ENCODE measurements at places on chromosomes 1 and 21.

GRCh38 chr1:184911103-184911745, 63.1 kb downstream of the NIBAN1 start:
- DNase-seq = no peak

DNA sequence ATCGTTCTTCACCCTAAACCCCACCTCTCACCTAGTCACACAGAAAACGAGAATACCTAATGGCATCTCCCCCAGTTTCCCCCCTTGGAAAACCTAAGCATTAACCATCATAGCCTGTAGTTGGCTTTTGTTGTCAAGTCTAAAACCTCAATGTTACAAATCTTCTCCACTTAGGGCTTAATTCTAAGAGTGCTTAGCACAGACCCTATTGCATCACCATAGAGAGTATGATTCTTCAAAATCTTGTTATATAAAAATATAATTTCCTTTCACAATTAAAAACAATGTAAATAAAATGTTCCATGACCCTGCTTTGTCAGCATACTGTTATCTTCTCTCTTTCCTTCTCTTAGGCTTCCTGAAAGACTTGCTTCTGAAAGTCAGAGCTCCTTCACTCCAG, 263.2 kb upstream of the RGS18 start:
- DNase-seq = no peak

- peak; percentile 75 for DNase-seq
Measured at GRCh38 chr21:37006486-37007291, at the start of gene RIPPLY3. TSS of gene RIPPLY3 (plus strand) at chr21:37006702. CDS start at chr21:37006773, 71 bp downstream.

DNA sequence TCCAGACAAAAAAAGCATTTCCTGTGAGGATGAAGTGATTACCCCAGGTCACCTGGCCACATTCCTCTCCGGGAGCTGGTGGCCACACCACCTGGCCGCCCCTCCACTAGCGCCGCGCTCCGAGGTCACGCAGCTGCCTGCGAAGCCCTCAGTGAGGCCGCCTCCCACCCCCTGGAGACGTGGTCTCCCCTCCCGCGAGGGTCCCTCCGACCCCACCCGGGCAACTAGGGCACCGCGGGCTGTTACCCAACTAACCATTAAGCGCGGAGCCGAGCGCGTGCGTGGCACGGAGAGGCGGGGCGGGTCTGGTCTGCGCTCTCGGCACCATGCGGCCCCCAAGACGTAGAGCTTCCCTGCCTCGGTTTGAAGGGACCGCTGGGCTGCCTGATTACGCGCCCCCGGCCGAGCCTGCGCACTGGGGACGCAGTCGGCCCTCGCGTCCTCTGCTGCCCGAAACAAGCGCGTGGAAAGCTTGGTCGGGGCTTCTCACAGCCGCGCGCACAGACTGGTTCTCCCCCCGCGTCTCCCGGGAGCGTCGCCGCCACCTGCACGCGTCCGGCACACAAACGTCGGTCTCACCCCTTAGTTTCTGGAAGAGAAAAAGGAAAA, 106.5 kb downstream of the SLC16A1 start:
- DNase-seq = peak; percentile 80

DNA sequence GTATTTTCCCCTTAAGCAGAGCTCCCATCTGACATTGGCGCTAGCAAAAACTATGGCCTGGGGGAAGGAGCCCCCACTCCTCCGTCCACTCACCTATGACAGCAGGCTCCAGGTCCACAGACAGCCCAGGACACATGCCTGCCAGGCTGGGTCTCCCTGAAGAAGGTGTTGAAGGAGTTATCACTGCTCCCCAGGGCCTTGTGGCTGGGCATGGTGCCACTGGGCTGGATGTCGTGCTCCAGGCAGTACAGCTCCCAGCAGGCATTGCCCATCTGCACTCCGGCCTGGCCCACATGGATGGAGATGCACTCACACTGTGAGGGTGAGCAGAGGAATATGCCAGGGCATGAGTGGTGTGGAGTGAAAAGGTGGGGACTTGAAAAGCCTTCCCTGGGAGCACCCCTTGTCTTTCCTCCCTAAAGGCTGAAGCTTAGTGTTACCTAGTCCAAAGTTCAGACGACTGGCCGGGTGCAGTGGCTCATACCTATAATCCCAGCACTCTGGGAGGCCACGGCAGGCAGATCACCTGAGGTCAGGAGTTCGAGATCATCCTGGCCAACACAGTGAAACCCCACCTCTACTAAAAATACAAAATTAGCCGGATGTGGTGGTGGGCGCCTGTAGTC, 30.0 kb downstream of the RABIF start:
- no peak for DNase-seq

- no peak for DNase-seq
Measured at GRCh38 chr1:176102768-176103350, 104.2 kb downstream of the COP1 start.

DNA sequence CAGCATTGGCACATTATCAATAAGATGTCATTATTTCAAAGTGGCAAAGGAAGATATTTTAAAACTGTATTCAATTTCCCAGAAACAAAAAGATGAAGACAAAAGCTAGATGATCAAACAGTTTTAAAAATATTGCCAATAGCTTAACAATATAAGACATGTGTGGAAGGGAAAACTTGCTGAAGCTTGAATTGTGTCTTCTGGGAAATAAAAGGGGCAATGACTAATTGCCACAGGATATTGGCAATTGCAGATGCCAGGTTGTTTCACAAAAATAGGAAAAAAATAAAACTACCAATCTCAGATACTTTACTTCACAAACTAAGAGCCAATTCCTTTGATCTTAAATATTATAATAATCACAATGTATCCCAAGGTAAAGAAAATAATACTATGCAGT, 679.8 kb upstream of the ADAMTS5 start:
- no peak for DNase-seq

DNA sequence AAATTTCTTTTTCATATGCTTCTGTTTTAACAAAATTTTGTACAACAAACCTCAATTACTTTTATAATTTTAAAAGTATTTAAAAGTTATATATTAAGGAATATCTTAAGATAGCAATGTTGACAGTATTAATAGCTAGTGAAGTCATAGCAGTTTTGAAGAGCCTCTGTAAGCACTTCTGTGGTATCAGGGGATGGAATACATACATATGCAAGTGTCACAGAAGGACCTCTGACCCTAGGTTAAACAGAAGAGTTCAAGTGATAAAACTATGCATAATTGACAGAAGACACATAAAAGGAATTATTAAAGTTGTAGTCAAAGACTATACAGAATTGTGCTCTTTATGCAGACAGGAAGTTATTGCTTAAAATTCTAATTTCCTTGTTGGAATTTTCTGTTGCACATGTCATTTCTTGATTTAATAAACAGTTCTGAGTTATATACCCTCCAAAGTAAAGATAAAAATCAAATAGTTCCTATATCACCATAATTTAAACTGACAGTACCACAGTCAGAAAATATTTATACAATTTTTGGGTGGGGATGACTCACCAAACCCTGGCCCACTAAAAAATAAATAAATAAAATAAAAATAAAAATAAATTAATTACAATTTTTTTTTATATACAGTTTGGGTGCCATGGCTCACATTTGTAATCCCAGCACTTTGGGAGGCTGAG, 27.1 kb downstream of the IPP start:
- DNase-seq = no peak

- no peak for DNase-seq
Measured at GRCh38 chr1:173017792-173018191, 32.9 kb downstream of the TNFSF18 start.

DNA sequence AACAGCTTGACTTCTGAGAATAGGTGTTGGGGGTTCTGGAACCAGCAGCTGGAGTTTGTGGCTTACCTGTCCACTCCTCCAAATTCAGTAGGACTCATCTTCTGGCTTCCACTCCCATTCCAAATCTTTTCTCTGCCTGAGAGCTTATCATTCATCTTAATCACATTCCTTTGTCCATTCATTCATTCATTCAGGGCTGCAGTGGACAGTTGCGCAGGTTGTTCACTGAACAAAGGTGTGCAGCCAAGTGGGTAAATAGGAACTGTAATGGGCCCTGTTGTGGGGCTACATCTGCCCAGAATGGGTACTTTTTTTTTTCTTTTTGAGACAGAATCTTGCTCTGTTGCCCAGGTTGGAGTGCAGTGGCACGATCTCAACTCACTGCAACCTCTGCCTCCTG, 3.4 kb upstream of the HSPG2 start:
- DNase-seq = no peak

- DNase-seq = no peak
Measured at GRCh38 chr1:67713057-67713846, 28.3 kb downstream of the GADD45A start.

DNA sequence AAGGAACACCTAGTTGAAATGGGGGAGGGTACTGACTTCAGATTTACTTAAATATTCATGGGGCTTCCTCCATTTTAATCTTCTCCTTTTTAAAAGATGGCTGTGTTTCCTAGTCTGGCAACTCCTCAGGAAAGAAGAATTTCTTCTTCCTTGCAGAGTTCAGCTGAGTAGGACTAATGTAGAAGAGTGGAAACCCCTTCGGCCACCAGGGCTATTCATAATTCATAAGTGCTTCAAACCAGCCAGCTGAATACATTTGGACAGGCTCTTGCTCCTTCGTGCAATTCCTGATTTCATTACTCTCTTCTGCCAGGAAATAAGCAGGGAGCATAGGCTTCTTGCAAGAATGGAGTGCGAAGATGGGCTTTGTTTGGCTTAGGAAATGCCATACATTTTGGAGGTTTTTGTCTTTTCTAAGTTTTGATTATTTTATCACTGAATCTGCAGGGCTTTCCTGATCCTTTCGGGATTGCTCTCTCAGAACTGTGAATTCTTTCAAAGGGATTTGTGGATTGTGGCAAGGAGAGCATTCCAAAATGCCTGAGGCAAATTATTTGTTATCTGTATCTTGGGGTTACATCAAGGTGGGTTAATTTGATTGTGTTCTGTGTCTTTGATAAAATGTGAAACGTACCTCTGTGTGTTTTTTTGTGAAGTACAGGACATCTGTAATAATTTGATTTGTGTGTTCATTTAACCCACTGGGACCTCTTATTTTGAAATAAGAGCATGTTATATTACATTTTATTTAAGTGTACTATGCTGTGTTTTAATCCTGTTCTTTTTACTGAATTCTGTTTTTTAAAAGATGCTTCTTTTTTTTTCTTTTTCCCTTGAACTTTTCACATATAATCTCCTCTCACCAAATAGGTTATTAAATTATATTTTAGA, 179.4 kb upstream of the SGIP1 start:
- DNase-seq = peak; percentile 66

DNA sequence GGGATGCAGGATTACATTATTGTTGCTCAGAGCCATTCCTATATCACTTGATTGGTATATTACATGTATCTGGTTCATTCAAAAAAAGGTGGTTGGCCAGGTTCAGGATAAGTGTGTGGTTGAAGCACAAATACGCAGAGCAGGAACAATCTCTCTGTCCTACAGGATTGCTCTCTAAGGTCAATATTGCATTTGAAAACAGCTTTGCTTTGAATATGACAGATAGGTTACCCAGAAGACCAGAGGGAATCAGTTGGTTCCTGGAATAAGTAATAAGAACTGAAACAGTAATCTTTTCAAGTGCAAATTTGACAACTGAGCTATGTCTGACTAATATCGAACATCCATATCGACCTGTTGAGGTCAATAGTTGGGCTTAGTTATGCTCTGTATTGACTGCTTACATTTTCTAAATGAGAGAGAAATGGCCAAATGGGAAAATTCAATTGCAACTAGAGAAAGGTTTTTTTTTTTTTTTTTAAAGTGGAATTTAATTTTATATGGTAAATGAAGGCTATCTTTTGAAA, 176.8 kb downstream of the ATP6V1G3 start:
- no peak for DNase-seq

GRCh38 chr1:203325418-203326091, 20.2 kb downstream of the BTG2 start:
- no peak for DNase-seq

- DNase-seq = peak; percentile 61
Measured at GRCh38 chr1:174726167-174726879, 273.4 kb upstream of the CACYBP start.

GRCh38 chr21:45365608-45366241, 39.2 kb upstream of the COL18A1 start:
- peak; percentile 89 for DNase-seq

Data from GM23338 (cell line).